ENCODE measurements at places on chromosomes 6 and 20. TPM values are rescaled to one million over a fixed set of nuclear protein-coding genes. Genes with fewer than 3 reads are reported as not detected.

GRCh38 chr6:87184762-87185250 is 29.4 kb downstream of the ZNF292 start:
- DNase-seq: no peak

Gene CLDN20
- 0.76 TPM for polyA plus RNA-seq

GRCh38 chr20:63847237-63848002 is 13.9 kb upstream of the ABHD16B start:
- no peak for DNase-seq

Gene GMNN
- 15.7 TPM for polyA plus RNA-seq

DNA sequence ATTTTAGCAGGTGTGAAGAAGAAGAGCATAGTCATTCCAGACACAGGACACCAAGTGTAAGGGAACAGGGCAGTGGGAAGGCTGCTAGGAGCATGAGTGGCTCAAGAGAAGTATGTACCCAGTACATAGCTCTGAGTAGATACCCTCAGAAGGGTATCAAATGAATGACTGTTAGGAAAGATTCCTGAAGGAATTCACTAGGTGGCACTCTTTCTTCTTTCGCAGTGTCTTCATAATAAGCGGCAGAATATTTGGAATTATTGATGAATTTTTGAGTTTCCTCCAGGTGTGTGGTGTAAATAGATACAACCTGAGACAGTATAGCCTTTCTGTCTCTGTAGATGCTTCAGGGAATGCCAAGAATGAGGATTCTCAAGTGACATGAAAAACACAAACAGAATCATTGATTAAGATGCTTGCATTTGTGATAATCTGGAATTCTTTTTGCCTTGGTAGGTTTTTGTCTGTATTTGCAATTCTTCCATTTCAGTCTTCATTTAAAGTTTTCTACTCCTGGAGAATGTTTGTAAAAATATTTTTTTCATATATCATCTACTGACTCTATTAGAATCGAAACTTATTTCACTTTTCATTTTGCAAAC is 264.3 kb upstream of the RIMS1 start:
- no peak for DNase-seq

GRCh38 chr6:140566781-140567277 is 1192.4 kb upstream of the CITED2 start:
- DNase-seq: peak; percentile 20

- DNase-seq: no peak
These were observed 28.3 kb upstream of the KIF3B start for GRCh38 chr20:32249030-32249738.

DNA sequence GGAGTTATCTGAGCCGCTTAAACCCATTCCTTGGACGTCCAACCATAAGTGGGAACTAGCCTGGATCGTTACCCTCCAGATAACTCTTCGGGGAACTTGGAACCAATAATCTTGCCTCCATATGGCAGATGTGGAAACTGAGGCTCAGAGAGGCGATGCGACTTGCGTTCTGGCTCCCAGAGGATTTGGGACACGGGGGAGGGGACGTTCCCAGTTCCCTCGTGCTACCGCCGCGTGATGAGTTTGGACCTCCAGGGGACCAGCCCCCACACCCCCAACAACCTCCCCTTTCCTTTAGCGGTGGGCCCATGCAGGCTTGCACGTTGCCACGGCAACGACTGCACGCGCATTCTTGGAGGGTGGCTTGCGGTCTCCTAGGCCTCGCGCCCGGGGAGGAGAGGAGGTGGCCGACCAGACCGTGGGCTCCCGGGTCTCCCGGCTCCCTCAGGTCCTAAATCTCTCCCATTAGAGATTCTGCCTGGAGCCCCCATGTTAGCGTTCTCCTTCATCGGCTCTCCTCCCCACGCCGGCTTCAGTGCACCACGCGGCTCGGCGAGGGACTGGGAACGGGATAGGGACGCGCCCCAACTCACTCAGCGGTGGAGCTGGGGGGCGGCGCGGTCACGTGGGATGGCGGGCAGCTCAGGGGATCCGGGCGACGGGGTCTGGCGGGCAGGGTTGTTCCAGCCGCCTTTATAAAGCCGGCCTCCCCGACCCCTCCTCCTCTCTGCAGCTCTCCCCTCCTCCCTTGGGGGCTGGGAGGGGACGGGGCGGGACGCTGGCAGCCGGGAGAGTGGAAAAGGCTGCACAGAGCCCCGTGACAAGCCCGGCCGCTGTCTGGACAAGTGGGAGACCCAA is at the start of gene PLTP:
TSS of gene PLTP (minus strand) at position 670 of the 858 bp plus-strand sequence. CDS start 703 bp downstream, outside the sequence.
- DNase-seq: no peak

GRCh38 chr6:80170433-80170832 is 64.0 kb downstream of the BCKDHB start:
- no peak for DNase-seq

Gene ZSCAN23
- 6.8 TPM for polyA plus RNA-seq

Gene HSD17B8
- 11.6 TPM for polyA plus RNA-seq

Gene RGL2
- 54.4 TPM for polyA plus RNA-seq

Gene COX4I2
- polyA plus RNA-seq: 7.0 TPM

GRCh38 chr20:4082406-4083097 is 67.2 kb upstream of the RNF24 start:
- peak; percentile 52 for DNase-seq

DNA sequence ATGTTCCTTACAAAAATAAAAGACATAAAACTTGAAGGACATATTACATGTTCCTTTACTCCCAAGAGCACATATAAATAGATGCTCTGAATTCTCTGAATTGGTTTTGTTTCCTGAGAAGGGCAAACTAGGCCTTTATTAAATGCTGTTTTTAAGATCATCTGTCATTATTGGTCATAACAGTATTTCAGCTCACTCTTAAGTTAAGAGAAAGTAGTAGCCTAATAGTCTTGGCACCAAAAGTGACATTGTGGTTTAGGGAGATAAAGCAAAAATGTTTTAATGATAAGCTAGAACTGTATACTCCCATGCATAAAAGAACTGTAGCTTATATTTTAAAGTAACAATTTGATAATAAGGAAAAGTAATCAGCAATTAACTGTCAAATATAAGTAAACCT is 361.1 kb upstream of the PTCHD4 start:
- DNase-seq: no peak

DNA sequence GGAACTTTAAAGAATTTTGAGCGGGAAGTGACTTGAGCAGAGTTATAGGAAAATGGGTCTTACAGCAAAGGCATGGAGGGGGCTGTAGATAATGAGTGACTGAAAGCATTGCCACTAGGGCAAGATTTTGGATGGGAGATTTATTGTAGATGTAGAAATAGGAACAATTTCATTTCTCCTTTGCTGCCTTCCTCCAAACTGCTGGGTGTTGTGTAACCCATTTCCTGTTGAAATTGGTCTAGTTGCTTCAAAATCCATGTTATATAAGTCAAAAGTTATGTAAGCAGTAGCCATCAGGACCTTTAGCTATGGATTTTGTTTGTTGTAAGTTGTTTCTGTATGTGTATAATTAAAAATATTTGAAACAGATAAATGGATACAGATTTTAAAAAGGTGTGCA is 11.1 kb downstream of the YWHAB start:
- DNase-seq: no peak

Gene ARHGAP40
- not detected for polyA plus RNA-seq

Gene PSORS1C2
- not detected for polyA plus RNA-seq

DNA sequence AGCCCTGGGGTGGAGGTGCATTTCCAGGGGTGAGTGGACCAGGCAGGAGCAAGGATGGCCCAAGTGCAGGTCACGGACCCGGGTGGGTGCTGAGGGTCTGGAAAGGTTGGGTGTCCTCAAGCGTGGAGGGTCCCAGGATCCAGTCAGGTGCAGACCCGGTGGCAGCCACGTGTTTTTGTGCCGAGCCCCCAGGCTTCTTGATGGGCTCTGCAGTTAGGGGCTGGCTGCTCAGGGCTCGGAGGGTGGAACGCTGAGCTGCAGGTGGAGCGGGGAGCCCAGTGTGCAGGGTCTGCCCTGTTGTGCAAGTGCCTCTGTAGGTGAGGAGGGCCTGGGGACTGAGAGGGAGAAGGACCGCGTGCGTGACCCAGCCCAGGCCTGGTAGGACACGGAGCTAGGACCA is 70.9 kb upstream of the HLA-E start:
- no peak for DNase-seq

DNA sequence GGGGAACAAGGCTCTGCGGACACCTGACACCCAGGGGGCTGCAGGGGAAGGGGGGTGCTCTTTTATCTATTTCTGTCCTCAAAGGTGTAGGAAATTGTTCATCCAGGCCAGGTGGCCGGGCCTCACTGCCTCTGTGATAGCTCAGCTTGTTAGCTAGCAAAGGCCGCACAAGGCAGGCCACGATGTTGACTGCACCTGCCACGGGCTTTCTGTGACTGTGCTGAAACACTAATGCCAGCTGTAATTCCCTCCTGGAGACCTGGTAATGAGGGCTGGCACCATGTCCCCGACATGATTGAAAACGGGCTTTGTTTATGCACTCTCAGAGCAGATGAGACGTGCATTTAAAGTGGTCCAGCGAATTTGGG is 61.4 kb upstream of the APCDD1L start:
- DNase-seq: no peak

- DNase-seq: no peak
These were observed 49.1 kb downstream of the AKAP12 start for GRCh38 chr6:151288712-151289398.

DNA sequence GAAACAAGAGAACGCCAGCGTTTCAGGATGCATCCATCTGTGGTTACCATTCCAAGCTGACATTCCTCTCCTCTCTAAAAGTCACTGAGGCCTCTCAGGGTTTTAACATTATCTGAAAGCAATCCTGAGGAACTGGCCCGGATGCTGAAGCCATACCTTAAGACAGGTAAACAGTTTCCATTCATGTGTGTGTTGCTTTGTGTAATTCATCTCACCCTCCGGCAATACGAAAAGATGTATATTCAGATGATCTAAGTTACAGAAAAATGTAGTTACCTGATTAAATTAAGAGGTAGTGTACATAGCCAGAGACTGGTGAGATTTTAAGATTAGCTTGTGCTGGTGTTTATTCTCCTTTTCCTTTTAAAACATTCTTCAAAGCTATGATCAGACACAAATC is 68.4 kb upstream of the BACH2 start:
- DNase-seq: no peak

Gene BFSP1
- 2.1 TPM for polyA plus RNA-seq

Gene GRM1
- not detected for polyA plus RNA-seq

Gene C6orf52
- polyA plus RNA-seq: 0.94 TPM

DNA sequence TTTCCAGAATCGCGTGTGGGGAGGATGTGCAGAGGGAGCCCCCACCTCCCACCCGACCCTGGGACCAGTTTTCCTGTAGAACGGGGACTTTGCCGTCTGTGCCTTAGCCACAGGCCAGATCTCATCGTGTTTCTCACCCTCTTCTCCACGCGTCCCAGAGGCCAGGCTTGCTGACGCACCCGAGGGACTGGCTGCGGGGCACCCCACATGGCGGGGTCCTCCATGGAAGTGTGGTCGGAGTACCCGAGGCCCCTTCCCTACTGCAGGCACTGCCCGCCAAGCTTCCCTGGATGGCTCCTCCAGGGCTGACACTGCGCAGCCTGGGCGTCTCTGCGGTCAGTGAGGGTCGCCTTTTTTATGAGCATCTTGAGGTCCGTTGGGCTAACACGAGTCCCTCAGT is 346.5 kb downstream of the CDH4 start:
- no peak for DNase-seq

GRCh38 chr6:111872401-111873177 is 663 bp downstream of the FYN start:
- DNase-seq: no peak

- DNase-seq: no peak
These were observed 557.2 kb upstream of the AGPAT4 start for GRCh38 chr6:161830866-161831616.

DNA sequence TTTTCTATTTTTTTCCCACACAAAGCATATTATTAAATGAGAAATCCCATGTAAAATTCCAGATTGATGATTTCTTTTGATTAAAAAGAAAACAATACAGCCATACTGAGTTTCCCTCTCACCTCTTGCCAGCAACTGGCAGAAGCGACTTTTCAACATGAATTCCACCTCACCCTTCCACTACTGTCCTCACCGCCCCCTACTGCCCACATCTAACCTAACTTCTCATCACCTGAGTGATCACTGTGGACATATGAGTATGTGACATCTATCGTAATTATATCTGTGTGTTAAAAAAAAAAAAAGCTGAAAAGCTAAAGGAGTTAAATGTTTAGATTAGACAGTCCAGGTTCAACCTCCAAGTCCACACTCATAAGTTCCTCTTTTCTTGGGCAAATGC is 528.6 kb downstream of the PRKN start:
- DNase-seq: no peak

All from forelimb muscle (tissue), 1 donor.